ENCODE measurements at places on chromosomes 7 and 10.

GRCh38 chr10:121078672-121079102, 227.5 kb downstream of the WDR11 start:
- DNase-seq: no peak

DNA sequence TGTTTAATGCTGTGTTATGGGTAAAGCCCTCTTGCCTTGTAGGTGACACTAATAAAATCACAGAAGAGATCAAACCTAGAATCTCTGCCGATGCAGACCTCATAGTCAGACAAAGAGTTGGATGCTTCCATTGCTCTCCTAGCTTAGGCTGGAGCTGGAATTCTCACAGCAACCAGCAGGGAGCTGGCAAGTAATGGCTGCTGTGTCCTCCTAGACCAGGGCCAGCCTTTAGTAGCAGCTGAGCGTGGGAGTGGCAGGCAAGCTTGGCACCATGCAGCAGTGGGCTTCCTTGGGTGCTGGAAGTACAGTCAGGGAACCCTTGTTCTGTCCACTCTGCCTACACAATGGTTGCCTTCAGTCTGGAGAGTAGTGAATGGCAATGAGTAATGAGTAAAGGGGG, 598.3 kb upstream of the GALNT17 start:
- DNase-seq: no peak

DNA sequence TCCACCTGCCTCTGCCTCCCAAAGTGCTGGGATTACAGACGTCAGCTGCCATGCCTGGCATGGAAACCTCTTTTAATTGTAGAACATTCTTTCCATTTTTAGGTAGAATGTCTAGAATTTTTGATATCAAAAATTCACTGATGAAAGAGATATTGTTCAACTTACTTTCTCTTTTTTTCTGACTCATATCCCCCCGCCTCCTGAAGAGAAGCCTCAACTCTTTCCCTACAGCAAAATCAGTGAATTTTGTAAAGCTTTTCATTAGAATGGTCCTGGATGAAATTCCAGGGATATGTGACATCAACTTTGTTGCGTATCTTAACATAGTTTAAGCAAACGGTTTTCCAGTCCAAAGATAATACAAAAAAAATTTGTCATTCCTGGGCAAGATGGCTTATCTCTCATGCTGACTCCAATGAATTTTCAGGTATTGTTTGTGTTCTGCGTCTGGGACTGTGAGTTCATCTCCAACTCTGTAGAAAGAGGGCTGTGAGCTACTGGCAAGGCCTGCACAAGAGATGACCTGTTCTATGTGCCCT, 256.8 kb downstream of the BMPER start:
- DNase-seq: no peak

DNA sequence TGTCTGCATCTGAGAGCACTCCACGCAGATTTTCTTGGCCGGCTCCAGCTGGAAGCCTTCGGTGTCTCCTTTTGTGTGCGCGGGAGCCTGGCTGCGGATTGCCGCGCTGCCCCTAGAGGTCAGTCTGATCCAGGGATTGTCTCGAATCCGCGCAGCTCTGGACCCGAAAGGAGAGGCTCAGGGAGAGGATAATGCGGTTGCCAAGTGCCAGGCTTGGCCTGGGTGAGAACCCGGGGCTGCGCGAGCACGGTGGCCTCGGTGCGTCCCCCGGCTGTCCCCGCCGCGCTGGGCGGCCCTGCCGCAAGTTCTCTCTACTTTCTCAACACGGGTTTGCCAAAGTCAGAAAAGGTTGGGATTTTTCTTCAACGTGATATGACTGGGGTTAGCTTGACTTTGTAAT, 140.9 kb downstream of the ADCYAP1R1 start:
- peak; percentile 55 for DNase-seq

- DNase-seq: peak; percentile 71
These were observed 107.3 kb downstream of the SMURF1 start for GRCh38 chr7:99036546-99037111.

- DNase-seq: no peak
These were observed 20.9 kb upstream of the CYP3A43 start for GRCh38 chr7:99806839-99807478.

- no peak for DNase-seq
These were observed 141.1 kb upstream of the PCBD1 start for GRCh38 chr10:71029411-71029892.

- DNase-seq: no peak
These were observed 46.5 kb downstream of the MCU start for GRCh38 chr10:72738486-72738885.

GRCh38 chr7:112448381-112448780, 1.9 kb upstream of the IFRD1 start:
- DNase-seq: no peak

- no peak for DNase-seq
These were observed 119.2 kb downstream of the SFMBT2 start for GRCh38 chr10:7291487-7292270.

GRCh38 chr10:6667679-6668270, 87.7 kb upstream of the PRKCQ start:
- no peak for DNase-seq

GRCh38 chr7:80139236-80139635, 4.6 kb downstream of the GNAI1 start:
- no peak for DNase-seq

DNA sequence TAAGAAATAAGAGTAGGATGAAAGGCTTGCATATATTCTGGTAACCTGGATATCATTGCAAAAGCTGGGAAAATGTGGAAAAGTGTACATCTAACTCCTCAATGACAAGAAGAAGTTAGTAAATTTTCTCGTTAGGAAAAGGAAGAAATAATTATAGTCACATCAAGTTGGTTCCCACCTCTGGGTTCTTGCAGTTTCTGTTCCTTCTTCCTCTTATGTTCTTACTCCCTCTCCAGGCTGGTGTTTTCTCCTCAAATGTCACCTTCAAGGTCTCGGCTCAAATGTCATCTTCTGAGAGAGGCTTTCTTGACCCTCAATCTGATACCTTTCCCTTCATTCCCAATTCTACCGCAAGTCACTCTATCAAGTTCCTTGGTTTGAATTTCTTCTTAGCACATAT, 64.4 kb downstream of the ENTPD1 start:
- DNase-seq: no peak

DNA sequence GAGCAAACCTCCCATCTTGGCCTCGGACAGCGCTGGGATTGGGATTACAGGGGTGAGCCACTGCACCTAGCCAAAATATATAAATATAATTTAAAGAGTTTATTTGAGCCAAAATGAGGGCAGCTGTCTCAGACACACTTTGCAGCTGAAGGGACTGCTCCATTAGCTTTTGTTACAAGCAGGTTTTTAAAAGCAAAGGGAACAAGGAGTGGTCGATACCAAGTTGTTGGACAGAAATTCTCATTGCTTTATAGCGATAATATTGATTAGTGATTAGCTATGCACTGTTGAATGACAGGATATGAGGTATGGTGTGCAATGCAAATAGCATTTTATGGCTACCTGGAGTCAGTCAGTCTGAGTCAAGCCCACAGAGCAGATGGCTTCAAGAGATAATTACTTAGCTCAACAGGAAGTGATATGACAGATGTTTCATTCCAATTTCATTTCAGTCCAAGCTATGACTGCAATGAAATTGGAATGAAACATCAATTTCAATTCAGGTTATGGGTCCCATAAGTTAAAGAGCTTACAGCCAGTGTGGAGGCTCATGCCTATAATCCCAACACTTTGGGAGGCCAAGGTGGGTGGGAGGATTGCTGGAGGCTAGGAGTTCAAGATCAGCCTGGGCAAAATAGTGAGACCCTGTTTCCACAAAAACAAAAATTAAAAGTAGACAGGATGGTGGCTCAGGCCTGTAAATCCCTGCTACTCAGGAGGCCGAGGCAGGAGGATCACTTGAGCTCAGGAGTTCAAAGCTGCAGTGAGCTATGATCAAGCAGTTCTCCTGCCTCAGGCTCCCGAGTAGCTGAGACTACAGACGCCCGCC, 23.1 kb downstream of the TYW1 start:
- no peak for DNase-seq

GRCh38 chr7:140404565-140405065, 757 bp downstream of the RAB19 start:
- no peak for DNase-seq

DNA sequence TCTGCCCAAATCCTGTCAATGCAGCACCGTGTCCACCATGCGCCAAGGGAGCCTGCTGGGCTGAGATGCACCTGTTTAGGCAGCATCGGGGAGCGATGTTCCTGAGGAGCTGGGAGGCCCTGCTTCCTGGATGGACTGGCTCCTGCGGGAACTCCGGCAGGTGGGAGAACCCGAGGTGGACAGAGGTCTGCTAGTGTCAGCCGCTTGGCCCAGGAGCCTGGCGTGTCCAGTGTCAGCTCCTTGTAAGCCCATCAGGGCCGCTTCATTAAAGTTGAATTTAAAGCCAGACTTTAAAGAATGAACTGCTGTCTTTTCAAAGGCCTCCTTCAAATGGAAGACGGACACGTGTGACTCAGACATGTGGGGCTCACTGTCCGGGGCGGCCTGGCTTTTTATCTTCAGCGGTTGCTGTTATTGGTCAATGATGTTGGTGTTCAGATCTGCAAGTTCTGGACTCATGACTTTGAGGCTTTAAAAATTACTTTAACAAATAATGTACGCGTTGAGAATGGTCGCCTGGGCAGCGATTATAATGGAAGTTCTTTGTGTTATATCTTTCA, 422.5 kb downstream of the DNAJB6 start:
- DNase-seq: peak; percentile 58

- DNase-seq: no peak
These were observed 11.2 kb upstream of the NRG3 start for GRCh38 chr10:81863771-81864170.

GRCh38 chr7:14048889-14049288, 59.4 kb upstream of the ETV1 start:
- no peak for DNase-seq

GRCh38 chr10:246431-246830, 111.2 kb downstream of the ZMYND11 start:
- DNase-seq: no peak

- DNase-seq: no peak
These were observed 725.6 kb upstream of the GALNT17 start for GRCh38 chr7:70406186-70406949.

DNA sequence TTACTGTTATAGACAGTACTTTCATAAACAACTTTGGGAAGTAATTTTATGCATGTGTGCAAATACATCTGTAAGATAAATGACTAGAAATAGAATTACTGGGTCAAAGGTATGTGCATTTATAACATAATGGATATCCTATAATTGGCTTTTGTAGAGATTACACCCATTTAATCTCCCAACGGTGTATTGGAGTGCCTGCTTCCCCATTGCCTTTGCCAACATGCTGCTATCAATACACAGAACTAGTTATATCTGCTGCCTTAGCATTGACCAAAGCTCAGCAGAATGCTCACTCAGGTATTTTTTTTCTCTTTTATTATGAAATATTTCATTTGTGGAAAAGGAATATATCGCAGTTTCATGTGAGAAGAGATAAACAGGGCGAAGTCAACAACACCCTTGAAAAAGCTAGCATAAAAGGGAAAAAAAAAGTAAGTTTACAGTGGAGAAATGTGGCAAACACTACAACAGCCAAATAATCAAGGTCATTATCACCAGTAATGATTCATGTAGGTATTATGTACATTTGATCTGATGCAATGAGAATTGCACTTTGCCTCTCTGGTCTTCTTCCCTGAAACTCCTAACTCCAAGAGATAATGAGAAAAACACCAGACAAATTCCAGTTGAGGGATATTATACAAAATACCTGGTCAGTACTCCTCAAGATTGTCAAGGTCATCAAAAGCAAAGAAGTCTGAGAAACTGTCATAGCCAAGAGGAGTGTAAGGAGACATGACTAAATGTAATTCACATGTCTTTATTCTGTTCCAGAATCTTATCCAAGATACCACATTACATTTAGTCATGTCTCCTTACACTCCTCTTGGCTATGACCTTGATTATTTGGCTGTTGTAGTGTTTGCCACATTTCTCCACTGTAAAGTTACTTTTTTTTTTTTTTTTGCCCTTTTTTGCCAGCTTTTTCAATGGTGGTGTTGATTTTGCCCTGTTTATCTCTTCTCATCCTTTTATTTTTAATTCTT, 36.8 kb downstream of the MARCHF5 start:
- no peak for DNase-seq

- no peak for DNase-seq
These were observed 386.2 kb downstream of the GALNT17 start for GRCh38 chr7:71517940-71518699.

DNA sequence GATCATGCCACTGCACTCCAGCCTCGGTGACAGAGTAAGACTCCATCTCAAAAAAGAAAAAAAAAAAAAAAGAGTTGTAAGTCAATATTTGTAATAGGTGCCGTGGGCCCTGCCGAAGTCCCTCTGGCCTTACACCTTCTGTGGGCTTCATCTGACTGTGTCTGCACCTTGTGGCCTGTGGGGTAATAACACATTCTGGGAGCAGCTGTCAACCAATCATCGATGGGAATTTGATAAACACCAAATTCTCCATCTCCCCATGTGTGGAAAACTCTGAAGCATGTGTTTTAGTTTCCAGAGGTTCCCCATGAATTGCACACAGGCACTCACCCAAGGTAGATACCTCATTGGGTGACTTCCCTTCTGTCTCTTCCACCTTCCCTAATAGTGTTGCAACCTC, 10.8 kb downstream of the ZNF394 start:
- DNase-seq: peak; percentile 13

GRCh38 chr7:2635810-2636701, 4.3 kb downstream of the TTYH3 start:
- DNase-seq: peak; percentile 88

DNA sequence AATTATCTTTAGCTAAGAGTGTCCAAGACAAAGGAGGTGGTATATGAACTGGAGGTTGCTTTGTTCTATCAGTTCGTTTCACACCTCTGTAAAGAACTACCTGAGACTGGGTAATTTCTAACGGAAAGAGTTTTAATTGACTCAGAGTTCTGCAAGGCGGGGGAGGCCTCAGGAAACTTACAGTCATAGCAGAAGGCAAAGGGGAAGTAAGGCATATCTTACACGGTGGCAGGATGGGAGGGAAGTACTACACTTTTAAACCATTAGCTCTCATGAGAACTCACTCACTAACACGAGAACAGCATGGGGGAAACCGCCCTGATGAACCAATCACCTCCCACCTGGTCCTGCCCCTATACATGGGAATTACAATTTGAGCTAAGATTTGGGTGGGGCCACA, 1202.3 kb upstream of the LRRTM3 start:
- DNase-seq: no peak

DNA sequence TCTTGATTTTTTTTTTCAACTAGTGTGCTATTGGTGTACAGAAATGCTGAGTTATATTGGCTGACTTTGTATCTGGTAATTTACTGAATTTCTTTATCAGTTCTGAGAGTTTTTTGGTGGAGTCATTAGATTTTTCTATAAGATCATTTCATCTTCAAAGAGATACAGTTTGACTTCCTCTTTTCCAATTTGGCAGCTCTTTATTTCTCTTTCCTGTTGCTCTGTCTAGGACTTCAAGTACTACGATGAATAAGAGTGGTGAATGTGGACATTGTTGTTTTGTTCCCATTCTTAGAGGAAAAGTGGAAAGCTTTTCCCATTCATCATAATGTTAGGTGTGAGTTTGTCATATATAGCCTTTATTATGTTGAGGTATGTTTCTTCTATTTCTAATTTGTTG, 50.2 kb downstream of the LOXL4 start:
- no peak for DNase-seq

- no peak for DNase-seq
These were observed 172.4 kb upstream of the NFE2L3 start for GRCh38 chr7:25979605-25980004.

- no peak for DNase-seq
These were observed 70.1 kb downstream of the HACD1 start for GRCh38 chr10:17547060-17547459.

GRCh38 chr7:106944035-106944665, 79.1 kb downstream of the PIK3CG start:
- no peak for DNase-seq

GRCh38 chr7:124881981-124882380, 47.6 kb downstream of the POT1 start:
- no peak for DNase-seq
